ENCODE measurements at places on chromosomes 13 and 19.

DNA sequence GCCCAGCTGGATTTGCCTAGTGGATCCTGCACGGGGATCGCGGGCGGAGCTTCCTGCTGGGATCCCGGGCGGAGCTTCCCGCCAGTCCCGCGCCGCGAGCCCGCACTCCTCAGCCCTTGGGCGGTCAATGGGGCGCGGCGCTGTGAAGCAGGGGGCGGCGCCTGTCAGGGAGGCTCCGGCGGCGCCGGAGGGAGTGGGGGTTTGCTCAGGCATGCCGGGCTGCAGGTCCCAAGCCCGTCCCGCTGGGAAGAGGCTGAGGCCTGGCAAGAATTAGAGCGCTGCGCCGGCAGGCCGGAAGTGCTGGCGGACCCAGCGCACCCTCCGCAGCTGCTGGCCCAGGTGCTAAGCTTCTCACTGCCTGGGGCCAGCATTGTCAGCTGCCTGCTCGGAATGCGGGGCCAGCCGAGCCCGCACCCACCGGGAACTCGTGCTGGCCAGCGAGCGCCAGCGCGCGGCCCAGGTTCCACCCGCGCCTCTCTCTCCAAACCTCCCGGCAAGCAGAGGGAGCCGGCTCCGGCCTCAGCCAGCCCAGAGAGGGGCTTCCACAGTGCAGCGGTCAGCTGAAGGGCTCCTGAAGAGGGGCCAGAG is 119.6 kb downstream of the PRR20E start:
- no peak for DNase-seq

GRCh38 chr13:88257706-88258105 is 586.5 kb downstream of the SLITRK5 start:
- no peak for DNase-seq

DNA sequence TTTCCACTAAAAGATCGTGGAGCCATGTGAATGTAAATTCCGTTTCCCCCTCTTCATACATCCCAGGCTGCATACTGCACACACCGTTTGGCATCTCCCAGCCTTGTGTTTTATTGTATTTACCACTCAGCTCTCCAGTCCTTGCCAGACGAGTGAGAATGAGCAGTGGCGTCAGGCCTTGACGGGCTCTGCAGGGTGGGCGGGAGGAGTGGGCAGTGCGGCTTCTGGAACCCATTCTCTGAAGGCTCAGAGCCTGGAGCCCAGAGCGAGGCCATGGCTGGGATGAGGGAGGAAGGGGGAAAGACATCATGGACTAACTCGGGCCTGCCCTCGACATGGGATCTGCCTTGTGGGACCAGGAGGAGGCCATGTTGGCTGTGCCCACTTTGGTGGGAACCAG is 25.1 kb downstream of the BICRA start:
- DNase-seq, result no peak

GRCh38 chr19:35715981-35716800 is 1.6 kb upstream of the KMT2B start:
- no peak for DNase-seq

DNA sequence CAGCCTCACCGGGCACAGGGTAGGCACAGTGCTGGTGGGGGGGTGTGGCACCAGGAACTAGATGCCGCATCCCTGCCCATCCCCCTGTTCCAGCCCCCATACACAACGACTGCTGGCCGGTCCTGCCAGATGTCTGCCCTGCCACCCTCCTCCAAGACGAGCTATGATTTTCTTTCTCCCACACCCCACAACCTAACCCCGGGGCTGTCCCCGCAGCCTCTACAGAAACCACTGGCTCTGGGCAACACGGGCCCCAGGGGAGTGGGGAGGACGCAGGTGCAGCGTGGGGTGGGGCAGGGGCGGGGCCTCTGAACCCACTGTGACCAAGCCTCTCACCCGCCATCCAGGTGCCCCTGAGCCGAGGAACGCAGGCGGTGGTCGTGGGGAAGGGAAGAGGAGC is 15.5 kb downstream of the PGLS start:
- DNase-seq, result no peak

DNA sequence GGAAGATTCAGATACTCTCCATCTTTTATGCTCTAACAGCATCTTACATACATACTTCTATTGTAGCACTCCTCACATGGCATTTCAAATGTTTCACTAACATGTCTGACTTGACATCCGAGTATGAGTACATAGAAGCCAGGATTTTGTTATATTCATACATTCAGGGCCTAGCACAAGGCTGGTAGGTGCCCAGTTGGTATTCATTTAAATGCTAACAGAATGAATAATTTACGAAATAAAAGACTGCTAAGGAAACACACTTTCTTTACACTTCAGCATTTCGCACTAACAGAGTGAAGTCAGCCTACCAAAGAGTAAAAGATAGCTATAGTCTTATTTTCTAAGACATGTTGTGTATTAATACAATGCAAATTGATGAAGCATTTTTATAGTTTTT is 67.8 kb upstream of the FBXL3 start:
- no peak for DNase-seq

GRCh38 chr13:40801255-40802217 is 12.1 kb downstream of the SLC25A15 start:
- no peak for DNase-seq

- DNase-seq, result no peak
Measured at GRCh38 chr13:95559100-95559499, 6.6 kb downstream of the CLDN10 start.
